MCF 10A (cell line): ENCODE measurements at places on chromosomes 2 and 18. TPM values are rescaled to one million over a fixed set of nuclear protein-coding genes. Genes with fewer than 3 reads are reported as not detected.

Gene CAVIN2
- 14.7 and 16.4 TPM in 2 replicates for total RNA-seq

Gene CYBRD1
- 8.9 and 15.8 TPM in 2 replicates for total RNA-seq

Gene CABLES1
- total RNA-seq, result 3.2 and 3.7 TPM in 2 replicates

- no peak overlapping the region for H3K4me3 ChIP-seq
- no peak overlapping the region for H3K27ac ChIP-seq
These were observed 124.9 kb downstream of the ALK start for GRCh38 chr2:29796446-29796845.

- no peak overlapping the region for H3K4me3 ChIP-seq
- no peaks in the 10 kb centered on the region for H3K4me1 ChIP-seq
- no peaks in the 10 kb centered on the region for H3K36me3 ChIP-seq
- no peak overlapping the region for H3K27ac ChIP-seq
- no peaks in the 10 kb centered on the region for H3K27me3 ChIP-seq
- peak; percentile 6 for DNase-seq
These were observed 62.9 kb upstream of the MSH6 start for GRCh38 chr2:47720036-47720435.

GRCh38 chr18:3062798-3063680, 50.1 kb upstream of the LPIN2 start:
- H3K4me1 ChIP-seq, result peaks cover 6% of the 10 kb centered on the region
- H3K27me3 ChIP-seq, result no peaks in the 10 kb centered on the region
- peak; percentile 64 for DNase-seq
- no peak overlapping the region for H3K4me3 ChIP-seq
